HEK293T (cell line): ENCODE measurements at places on chromosomes 3 and 15.

- no peak for DNase-seq
These were observed 848.6 kb downstream of the IGSF11 start for GRCh38 chr3:118186051-118186450.

GRCh38 chr3:38711321-38711720 is 61.8 kb upstream of the SCN5A start:
- no peak for DNase-seq

GRCh38 chr15:83158393-83158792 is 49.2 kb downstream of the HDGFL3 start:
- DNase-seq: no peak

DNA sequence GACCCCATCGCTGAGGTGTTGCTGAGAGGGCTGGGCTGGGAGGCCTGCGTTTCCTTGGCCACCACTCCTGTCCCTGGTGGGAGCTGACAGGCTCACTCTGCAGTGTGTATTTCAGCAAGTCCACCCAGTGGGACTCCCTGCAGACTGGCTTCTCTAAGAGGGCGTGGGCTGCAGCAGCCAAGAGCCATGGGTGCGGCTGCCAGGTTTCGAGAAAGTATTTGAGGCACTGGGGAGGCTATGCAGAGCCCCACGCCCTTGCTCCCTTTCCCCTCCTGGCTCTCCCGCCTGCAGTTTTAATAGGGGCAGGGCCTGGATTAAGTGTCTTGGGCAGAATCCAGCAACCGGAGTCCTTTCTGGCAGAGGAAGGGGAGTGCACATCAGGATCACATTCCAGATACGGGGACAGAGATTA is 242.1 kb downstream of the THSD4 start:
- DNase-seq: peak; percentile 18

DNA sequence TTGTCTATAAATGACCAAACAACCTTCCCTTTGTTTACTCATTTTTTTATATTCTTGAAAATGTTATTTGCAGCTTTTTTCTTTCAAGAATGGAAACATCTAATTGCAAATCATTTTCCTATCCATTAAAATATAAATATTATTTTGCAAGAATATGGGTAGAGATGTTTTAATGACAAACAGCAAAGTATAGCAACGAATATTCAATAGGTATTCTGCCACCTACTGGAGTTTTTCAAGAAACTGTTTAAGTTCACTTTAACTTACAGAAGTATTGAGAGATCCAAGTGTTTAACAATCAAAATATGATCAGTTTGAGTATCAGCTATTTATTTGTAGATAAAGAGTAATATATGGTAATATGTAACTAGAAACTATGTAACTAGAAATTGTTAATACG is 6.9 kb upstream of the EOGT start:
- DNase-seq: no peak

- no peak for DNase-seq
These were observed 69.9 kb downstream of the OXNAD1 start for GRCh38 chr3:16334909-16335308.

GRCh38 chr3:185770109-185770508 is 54.7 kb downstream of the IGF2BP2 start:
- no peak for DNase-seq
